ENCODE measurements at places on chromosomes 16 and 17.

DNA sequence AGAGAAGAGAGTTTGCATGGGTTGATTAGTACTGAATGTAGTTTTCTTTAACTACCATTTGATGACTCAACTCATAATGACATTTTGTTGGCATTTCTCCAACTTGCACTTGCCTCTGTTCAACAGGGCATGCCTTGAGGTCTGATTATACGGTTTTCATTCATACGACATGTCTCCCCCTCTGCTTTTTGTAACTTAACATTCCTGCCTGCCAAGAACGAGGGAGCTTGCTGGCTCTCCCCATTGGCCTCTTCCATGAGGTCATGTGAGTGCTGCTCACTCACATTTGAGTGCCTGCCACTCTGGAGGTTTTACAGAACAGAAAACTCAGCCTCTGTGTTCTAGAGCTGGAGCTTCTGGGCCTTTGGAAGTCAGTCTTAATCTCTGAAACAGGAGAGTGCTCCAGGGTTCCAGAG lies 19.7 kb downstream of the MAP2K6 start:
- DNase-seq, result no peak

DNA sequence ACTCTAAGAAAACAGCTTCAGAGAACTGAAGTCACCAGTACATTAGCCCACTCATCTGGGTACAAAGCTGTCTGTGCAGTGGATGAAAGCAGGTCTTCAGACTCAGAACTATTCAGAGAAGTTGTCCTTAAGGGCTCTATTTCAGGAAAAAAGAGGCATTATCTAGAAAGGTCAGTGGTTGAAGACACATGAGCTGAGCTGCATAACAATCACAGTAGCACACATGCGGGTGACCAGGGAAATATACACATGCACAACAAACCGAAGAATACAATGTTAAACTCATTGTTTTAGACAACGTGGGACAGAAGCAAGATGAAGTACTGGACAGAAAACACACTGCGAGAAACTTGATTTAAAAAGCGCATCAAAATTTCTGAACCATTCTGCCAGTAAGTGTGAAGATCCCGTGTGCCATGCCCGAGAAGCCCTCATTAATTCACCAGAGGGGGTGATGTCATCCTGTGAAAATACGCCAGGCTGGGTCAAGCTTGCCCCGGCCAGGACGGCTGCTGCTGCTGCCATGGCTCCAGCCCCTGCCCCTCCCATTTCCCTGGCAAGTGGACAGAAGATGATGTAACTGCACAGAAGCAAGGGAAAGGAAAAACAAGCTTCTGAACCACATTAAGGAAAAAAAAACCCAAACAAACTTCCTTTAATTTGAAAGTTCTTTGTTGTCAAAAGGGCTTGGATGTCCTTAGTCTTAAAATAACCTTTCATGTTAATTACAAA lies 10.1 kb downstream of the DYNC1LI2 start:
- peak; percentile 68 for DNase-seq

- DNase-seq, result peak; percentile 42
Measured at GRCh38 chr17:81339534-81340296, 44.6 kb upstream of the SLC38A10 start.

- DNase-seq, result peak; percentile 5
Measured at GRCh38 chr16:72783716-72784318, 264.1 kb downstream of the ZFHX3 start.

- DNase-seq, result no peak
Measured at GRCh38 chr16:1785846-1786170, 3.0 kb downstream of the NUBP2 start.

GRCh38 chr17:33198954-33199353 lies 94.1 kb downstream of the ASIC2 start:
- DNase-seq, result no peak

- DNase-seq, result no peak
Measured at GRCh38 chr17:1177016-1177700, 2.6 kb downstream of the ABR start.

DNA sequence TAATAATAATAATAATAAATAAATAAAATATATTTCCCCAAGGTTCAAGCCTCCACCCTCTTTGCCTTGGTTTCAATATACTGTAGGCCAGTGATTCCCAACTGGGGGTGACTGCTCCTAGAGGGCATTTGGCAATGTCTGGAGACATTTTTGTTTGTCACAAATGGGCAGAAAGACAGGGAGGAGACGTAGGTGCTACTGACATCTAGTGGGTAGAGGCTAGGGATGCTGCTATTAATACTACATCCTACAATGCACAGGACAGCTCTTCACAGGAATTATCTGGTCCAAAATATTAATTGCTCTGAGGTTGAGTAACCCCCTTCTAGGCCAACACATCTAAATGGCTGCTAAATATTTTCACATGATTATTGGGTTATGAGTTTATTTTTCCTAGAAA lies 12.8 kb upstream of the PRR14 start:
- peak; percentile 65 for DNase-seq

- DNase-seq, result peak; percentile 27
Measured at GRCh38 chr16:72166151-72166550, 5.8 kb downstream of the PMFBP1 start.

GRCh38 chr16:84838383-84838948 lies 18.7 kb downstream of the CRISPLD2 start:
- no peak for DNase-seq

DNA sequence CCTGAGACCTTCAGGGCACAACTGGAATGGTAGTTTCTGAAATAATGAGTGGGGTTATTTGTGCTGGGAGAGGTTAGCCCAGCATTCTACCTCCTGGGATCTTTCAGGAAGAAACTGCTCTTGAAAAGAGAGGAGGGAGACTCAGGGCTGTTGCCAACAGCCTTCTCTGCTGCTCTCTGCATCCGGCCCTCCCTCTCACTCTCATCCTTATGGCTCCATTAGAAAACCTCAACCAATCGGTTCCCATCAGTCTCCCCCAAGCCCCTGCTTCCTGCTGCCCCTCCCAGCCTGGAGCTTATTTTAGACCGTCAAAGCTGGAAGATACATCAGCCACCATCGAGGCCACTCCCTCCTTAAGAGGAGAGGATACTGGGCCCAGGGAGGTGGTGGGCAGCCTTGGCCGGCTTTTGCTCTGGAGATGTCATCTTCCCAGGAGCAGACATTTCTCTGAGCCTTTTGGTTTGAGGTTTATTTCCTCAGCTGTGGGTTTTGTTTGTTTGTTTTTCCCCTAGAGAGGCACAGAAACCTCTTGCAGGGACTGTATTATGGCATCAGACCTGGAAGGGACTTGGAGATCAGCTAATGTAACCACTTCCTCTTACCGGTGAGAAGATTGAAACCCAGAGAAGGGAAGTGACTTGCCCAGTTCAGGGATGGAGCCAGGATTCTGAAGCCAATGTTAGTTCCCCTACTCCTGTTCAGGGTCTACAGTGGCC lies 2.7 kb downstream of the MPRIP start:
- peak; percentile 78 for DNase-seq

- DNase-seq, result no peak
Measured at GRCh38 chr16:9556949-9557665, 465.7 kb downstream of the HAPSTR1 start.

- DNase-seq, result no peak
Measured at GRCh38 chr16:64312980-64313379, 808.9 kb downstream of the CDH11 start.

DNA sequence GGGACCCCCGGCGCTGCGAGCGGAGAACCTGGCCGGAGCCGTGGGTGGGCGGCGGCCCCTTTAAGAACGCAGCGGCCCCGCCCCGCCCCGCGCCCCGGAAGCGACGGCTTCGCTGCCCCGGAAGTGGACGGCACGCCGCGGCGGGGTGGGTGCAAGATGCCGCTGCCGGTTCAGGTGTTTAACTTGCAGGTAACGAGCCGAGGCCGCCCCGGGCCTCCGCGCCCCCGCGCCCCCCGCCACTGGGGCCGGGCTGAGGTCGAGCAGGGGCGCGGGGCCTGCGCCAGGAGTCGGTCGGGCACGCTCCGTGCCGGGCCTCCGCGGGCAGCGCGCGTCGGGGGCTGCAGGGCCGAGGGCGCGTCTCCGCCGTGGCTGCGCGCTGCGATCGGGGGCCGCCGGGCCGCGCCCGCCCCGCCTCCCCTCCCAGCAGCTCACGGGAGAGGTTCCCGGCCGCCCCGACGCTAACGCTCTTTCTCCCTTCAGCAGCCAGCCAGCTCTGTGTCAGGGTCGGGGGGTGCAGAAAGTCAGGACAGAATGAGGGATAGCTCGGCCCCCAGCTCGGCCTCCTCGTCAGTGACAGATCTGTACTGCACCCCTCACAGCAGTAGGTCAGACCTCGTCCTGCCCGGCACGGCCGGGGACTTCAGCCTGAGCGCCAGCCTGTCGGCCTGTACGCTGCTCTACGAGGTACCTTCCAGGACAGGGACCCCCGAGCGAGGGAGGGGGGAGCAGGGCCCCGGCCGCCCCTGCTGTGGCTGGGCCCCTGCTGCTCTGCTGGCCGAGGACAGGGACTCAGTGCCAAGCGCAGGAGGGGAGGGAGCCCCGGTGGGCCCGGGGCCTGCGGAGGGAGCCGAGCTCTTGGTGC lies at the start of the genes GPS1 and RFNG:
Gene GPS1 (plus strand): TSS at position 123 of the 862 bp plus-strand sequence. CDS start 34 bp downstream, at position 157.
Gene RFNG (minus strand): TSS at position 36 of the 862 bp plus-strand sequence. CDS start 45 bp downstream, outside the sequence.
- peak; percentile 67 for DNase-seq

DNA sequence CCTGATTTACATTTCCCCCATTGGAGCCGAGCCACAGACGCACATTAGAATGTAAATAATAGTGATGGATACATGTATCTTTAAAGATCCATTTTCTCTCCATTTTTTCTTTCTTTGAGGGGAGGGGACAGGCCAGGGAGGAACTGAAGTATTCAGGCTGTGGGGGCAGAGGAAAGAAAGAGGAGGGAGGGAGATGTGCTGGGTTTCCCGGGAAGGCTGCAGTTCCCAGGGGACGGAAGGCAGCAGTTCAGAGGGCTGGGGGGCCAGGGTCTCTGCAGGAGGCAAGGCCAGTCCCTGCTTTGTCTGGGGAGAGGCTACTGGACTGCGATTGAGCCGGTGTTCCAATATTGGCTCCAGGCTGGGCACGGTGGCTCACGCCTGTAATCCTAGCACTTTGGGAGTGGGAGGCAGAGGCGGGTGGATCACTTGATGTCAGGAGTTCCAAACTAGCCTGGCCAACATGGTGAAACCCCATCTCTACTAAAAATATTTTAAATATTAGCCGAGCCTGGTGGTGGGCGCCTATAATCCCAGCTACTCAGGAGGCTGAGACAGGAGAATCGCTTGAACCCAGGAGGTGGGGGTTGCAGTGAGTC lies 94.2 kb upstream of the LHX1 start:
- DNase-seq, result no peak

- DNase-seq, result no peak
Measured at GRCh38 chr16:65702707-65703402, 581.0 kb upstream of the CDH11 start.

GRCh38 chr17:75008373-75008772 lies 4.1 kb upstream of the MRPL58 start:
- DNase-seq, result no peak

- no peak for DNase-seq
Measured at GRCh38 chr17:63531022-63531965, 8.1 kb downstream of the KCNH6 start.

- no peak for DNase-seq
Measured at GRCh38 chr17:34670618-34671017, 91.2 kb downstream of the TMEM132E start.

GRCh38 chr16:19406891-19407491 lies 10.7 kb upstream of the TMC5 start:
- no peak for DNase-seq

- DNase-seq, result no peak
Measured at GRCh38 chr17:73924909-73925186, 278.6 kb upstream of the RPL38 start.

- no peak for DNase-seq
Measured at GRCh38 chr16:83674931-83675535, 132.7 kb upstream of the HSBP1 start.

- peak; percentile 73 for DNase-seq
Measured at GRCh38 chr17:1461198-1461944, 5.3 kb upstream of the CRK start.

DNA sequence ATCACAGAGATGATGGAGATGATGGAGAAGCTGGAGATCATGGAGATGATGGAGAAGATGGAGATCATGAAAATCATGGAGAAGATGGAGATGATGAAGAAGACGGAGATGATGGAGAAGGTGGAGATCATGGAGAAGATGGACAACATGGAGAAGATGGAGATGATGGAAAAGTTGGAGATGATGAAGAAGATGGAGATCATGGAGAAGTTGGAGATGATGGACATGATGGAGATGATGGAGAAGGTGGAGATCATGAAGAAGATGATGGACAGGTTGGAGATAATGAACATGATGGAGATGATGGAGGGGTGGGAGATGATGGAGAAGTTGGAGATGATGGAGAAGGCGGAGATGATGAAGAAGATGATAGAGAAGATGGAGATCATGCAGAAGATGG lies 34.5 kb downstream of the RBFOX3 start:
- no peak for DNase-seq

DNA sequence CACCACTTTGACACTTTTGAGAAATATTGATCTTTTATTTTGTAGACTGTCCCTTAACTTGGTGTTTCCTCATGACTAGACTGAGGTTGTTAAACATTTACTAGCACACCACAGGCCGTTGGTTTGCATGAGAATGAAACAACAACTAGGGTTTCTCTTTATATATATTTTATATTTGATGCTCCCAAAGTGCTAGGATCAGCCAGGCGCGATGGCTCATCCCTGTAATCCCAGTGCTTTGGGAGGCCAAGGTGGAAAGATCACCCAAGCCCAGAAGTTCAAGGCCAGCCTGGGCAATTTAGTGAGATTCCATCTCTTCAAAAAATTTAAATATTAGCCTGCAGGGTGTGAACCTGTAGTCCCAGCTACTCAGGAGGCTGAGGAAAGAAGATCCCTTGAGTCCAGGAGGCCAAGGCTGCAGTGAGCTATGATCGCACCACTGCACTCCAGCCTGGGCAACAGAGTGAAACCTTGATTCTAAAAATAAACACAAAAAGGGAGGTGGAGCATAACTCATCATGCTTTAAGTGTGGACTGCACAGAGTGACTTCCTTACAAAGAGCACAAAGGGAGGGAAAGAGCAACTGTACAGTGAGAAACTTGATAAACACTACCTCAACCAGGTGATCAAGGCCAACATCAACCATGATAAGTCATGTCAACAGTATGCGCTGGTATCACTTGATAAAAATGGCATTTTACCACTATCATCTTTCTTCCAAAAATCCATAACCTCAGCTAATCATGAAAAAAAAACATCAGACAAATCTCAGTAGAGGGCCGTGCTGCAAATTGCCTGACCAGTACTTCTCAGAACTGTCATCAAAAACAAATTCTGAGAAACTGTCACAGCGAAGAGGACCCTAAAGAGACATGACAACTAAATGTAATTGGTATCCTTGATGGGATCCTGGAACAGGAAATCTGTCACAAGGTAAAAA lies 72.8 kb upstream of the ATF7IP2 start:
- DNase-seq, result no peak

- no peak for DNase-seq
Measured at GRCh38 chr17:49850772-49851386, 3.0 kb upstream of the TAC4 start.

DNA sequence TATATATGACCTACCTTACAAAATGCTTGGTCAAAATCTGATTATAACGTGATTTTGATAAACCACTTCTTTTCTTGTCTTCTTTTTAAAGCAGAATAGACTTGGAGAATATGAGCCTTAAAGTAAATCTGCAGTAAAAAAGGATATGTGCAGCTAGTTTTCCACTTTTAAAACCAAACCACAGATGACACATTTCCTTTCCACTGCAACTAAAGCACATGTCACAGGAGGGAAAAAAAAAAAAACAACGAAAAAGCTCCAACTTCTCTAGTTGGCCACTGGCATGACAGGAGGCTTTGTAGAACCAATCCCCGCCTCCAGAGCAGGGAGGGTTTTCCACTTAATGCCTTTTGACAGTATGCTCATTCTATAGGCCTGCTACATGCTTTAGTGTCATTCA lies at the start of gene EVI2A:
Gene EVI2A (minus strand): TSS at position 142 of the 400 bp plus-strand sequence. CDS start 2,609 bp downstream, outside the sequence.
- DNase-seq, result peak; percentile 89

GRCh38 chr17:58189436-58190146 lies 2.9 kb upstream of the EPX start:
- DNase-seq, result no peak

All from inflammatory macrophage treated with lipopolysaccharide for 1 hour (primary cell).